ENCODE measurements at places on chromosomes 2 and 18.

DNA sequence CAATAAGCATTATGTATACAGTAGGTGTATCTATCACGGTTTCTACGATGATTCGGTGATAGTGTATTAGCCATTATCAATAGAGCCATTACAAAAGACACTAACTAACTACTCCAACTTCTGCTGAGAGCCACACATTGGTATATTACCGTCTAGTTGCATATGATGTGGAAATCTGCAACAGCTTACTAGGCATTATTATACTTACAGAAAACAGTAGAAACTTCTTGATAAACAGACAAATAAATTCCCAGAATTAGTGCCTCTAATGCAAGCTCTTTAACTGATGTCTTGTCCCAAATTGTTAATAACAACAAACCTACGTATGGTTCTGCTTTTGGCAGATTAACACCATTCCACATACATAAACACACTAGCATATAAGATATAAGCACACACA is 1923.0 kb upstream of the PIK3C3 start:
- no peak for DNase-seq

- DNase-seq: no peak
These were observed 109.8 kb downstream of the DDX1 start for GRCh38 chr2:15701341-15701907.

- no peak for DNase-seq
These were observed 14.1 kb upstream of the FABP1 start for GRCh38 chr2:88141952-88142351.

DNA sequence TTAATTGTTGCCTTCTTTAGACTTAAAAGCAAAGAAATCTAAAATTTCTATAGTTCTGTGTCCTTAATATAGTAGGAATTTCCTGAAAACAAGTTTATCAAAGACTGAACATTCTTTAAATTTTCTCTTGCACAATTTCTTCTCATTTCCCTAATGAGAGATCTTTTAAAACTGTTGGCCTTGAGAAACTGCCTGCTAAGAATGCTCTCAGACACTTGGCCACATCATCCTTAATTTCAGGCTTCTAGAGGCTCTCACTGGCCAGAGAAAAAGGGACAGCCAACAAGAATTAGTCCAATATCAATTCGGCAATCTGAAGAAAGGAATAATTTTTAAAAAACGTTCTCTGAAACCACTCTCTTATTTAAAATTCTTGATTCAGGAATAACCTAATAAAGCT is 167.0 kb upstream of the CREB1 start:
- DNase-seq: no peak

- no peak for DNase-seq
These were observed 49.7 kb downstream of the BABAM2 start for GRCh38 chr2:27940090-27940671.

- peak; percentile 91 for DNase-seq
These were observed 1621.3 kb downstream of the SUCLG1 start for GRCh38 chr2:82837588-82838304.

GRCh38 chr2:66443186-66443978 is 8.5 kb downstream of the MEIS1 start:
- no peak for DNase-seq

GRCh38 chr2:215489288-215489848 is 53.5 kb upstream of the FN1 start:
- DNase-seq: no peak

- DNase-seq: no peak
These were observed 380.6 kb downstream of the SPAG16 start for GRCh38 chr2:213664817-213665216.

GRCh38 chr18:48997985-48998831 is 47.4 kb upstream of the SMAD7 start:
- peak; percentile 99 for DNase-seq

- DNase-seq: no peak
These were observed 183.8 kb upstream of the ZC3H15 start for GRCh38 chr2:186302263-186302662.

- DNase-seq: peak; percentile 82
These were observed 956.2 kb upstream of the LRATD1 start for GRCh38 chr2:13676269-13676668.

DNA sequence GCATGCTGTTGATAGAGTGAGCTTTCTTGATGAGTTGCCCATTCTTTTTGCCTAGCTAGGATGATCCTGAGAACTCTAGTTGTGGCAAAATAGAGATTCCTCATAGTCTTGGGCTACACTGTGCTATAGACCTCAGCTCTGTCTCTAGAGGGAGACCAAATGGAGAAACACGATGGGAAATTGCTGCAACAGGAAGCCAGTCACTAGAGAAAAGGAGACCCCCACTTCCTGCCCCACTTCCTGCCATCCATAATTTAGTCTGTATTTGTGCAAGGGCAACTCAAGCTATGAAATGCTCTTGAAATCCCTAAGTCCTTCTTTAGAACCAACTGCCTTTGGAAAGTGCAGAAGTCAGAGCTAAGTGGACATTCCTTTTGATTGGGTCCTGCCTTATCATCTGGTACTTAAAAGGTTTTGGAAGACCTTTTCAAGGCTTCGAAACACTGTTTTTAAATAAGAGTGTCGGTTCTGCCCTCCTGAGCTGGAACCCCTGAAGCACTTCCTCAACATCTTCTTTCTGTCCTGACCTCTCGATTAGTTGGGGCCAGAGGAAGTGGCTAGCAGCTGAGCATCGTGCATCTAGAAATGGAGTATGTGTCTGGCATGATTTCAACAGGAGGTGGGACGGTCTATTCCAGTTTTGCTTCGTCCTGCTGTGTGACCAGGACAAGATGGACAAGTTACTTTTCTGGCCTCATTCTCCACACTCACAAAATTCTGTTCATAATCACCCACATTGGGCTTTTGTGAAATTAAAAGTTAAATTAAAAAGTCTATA is 8.6 kb upstream of the KCNE4 start:
- no peak for DNase-seq

- no peak for DNase-seq
These were observed 63.8 kb downstream of the GALNT13 start for GRCh38 chr2:153935511-153935910.

GRCh38 chr2:237427769-237428506 is 14.0 kb upstream of the COL6A3 start:
- DNase-seq: no peak

GRCh38 chr2:75787532-75788132 is 76.9 kb upstream of the GCFC2 start:
- DNase-seq: peak; percentile 15

DNA sequence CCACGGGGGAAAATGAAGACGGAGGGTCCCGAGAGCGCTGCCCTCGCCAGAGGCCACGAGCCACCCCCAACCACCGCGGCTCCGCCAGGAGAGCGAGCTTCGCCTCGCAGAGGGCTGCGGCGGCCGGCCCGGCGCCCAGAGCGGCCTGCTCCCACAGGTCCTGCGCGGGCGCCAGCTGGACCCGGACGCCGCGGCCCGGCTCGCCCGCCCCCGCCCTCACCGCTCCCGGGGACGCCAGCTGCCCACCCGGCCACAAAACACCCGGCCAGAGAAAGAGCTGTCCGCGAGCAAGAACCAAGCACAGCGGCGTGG is 709 bp downstream of the PTPN2 start:
- no peak for DNase-seq

- DNase-seq: peak; percentile 20
These were observed 629.9 kb downstream of the NRXN1 start for GRCh38 chr2:50401772-50402653.

GRCh38 chr2:105754994-105755393 is 10.3 kb downstream of the NCK2 start:
- no peak for DNase-seq

- no peak for DNase-seq
These were observed 36.5 kb upstream of the TNFRSF11A start for GRCh38 chr18:62288665-62289008.

DNA sequence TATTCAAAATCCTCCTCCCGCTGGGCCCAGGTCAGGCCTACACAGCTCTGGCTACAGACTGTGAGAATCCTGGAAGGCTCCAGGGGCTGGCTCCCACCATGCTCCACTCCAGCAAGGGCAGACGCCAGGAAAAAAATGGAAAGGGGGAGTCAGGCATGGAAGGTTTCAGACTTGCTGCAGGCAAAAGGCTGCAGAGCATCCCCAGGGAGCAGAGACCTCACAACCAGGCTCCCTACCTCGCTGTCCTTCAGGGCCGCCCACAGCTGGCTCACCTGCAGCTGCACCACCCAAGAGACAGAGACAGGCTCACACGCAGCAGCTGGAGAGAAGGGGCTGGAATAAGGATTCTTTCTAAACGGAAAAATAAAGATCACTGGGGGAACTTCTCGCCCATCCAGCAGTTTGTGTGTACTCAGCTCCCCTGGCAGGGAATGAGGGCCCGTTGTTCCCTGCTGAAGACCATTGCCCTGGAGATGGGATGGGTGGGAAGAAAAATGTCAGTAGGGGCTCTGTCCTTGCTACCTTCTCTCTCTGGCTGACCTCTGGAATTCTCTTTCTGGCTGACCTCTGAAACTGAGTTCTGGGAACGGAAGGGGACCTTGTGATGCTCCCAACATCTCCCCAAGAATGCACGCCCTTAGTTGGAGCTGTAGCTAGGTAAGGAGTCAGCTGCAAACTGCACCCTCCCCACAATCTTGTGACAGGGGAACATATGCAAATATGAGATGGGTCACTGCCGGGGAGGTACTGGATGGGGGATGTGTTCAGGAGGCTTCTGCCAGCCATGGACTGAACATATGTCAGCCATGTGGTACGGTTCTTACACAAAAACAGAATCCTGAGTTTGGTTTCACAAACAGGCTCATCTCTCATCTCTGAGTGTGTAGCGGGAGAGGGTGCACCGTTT is 34.5 kb downstream of the BCL2 start:
- DNase-seq: no peak

- DNase-seq: no peak
These were observed 1.5 kb downstream of the ARPC2 start for GRCh38 chr2:218218268-218219185.

DNA sequence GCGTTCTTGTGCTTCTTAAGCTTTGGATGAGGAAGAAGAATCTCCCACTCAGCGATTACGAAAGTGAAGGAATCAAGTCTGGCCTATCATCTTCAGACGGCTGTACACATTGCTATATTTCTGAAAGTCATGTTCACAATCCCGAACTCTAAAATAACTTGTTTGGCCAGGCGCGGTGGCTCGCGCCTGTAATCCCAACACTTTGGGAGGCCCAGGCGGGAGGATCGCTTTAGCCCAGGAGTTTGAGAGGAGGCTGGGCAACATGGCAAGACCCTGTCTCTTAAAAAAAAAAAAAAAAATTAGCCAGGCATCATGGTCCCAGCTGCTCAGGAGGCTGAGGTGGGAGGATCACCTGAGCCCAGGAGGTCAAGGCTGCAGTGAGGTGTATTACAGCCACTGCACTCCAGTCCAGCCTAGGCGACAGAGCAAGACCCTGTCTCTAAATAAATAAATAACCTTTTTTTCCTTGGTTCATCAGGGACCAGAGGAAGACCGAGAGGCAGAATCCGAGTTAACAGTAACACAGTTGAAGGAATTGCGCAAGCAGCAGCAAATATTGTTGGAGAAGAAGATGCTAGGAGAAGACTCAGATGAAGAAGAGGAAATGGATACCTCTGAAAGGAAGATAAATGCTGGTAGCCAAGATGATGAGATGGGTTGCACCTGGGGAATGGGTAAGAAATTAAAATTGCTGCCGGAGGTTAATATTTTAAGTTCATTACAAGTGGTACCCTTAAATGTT is 1.1 kb downstream of the SLC4A1AP start:
- DNase-seq: no peak

DNA sequence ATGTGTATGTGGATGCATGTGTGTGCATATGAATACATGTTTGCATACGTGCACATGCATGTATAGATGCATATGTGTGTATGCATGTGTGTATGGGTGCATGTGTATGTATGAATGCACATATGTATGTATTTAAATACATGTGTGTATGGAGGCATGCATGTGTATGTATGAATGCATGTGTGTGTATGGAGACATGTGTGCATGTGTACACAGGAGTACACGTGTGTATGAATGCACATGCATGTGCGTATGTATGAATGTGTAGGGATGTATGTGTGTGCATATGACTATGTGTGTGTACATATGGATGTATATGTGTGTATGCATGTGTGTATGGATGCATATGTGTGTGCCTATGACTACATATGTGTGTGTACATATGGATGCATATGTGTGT is 51.9 kb downstream of the DCDC2C start:
- DNase-seq: no peak

GRCh38 chr2:43701111-43701510 is 24.9 kb upstream of the C1GALT1C1L start:
- DNase-seq: no peak

DNA sequence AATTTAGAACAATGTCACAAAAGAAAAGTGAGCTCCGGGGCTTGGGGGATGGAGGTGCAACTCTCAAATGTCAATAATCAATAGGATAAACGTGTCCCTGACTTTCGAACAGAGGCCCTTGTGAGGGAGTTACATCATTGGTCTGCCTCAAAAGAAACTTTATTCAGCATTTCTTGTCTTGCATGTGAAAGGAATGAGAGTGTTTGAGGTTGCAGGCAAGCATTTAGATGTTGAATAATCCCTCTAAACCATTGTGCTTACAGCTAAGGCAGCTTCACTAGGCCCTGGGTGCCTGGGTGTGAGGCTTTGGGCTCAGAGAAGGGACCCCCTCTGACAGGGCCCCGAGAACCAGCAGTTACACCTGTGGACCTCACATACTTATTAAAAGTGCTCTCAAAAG is 28.6 kb upstream of the FHL2 start:
- no peak for DNase-seq

DNA sequence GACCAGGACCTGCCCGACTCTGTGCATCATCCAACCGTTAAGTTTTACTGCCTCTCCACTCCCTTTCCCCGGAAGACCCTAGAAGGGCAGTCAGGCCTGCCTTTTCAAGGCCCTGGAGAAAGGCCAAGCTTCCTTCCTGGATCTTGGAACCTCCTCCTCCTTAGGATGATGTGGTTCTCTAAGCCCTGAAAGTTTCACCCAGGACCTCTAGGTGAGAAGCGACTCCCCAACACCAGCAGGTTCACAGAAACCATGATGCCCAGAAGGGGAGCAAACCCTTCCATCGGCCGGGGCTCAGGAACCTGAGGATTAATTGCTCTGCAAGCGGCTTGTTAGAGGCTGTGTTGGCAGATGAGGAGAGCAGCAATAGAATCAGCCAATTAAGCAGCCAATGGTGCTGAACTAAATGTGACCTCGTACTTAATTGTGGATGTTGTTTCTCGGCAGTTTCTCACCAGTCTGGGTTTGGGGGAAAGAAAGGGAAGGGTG is 94.2 kb upstream of the FZD7 start:
- no peak for DNase-seq

GRCh38 chr2:111139637-111140317 is 19.1 kb downstream of the BCL2L11 start:
- no peak for DNase-seq

DNA sequence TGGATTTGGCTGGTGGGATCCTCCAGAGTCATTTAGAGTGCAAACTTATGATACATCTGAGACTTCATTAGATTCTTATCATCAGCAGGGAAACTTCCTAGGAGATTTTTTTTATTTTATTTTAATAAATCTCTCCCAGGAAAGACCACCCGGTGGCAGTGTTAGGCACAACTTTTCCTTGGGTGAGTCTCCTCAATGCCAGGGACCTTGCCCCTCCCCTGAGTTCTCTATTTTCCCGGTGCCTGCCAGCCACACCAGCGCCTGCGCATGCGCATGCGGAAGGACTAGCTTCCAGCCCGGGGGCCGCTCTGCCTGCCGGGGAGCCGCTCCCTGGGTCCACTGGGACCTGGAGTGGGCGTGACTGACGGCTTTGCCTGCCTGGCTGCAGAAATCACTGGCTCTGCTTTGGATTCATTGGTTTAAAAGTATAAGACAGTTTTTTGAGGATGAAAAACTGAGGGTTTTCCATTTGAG is 86.6 kb downstream of the TMEM182 start:
- DNase-seq: peak; percentile 83

GRCh38 chr2:42195559-42195958 is 26.4 kb downstream of the EML4 start:
- no peak for DNase-seq
